Sigmoid colon (tissue), 7 donors: ENCODE measurements at places on chromosomes 3 and 15.
A peak's percentile ranks its signal among the peaks of the same experiment; 100 is the strongest.

- DNase-seq, result no peak
Measured at GRCh38 chr15:90219421-90220141, 14.2 kb downstream of the CIB1 start.

- DNase-seq, result no peak
Measured at GRCh38 chr3:186287711-186288110, 74.3 kb downstream of the DGKG start.

DNA sequence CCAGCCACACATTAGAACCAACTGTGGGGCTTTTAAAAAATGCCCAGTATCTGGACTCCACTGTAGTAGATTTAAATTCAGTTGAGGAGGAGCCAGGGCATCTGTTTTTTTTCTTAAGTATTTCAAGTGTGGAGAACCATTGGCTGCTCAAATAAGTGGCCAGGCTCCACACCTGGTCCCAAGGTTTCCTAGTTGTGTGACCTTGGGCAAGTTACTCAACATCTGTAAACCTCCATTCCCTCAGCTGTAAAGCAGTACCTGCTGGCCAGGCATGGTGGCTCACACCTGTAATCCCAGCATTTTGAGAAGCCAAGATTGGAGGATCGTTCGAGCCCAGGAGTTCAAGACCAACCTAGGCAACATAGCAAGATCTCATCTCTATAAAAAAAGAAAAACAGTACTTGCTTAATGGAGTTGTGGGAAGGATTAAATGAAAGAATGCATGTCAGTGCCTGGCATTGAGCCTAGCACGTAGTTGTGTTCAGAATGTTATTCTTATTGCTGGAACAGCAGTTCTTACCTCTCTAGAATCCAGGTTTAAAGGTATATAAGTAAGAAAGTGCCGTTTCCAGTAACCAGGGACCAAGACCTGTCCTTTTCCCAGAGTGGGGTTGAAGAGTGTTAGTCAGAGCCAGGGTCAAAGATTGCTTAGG is 2.0 kb downstream of the PPP1R14D start:
- no peak for DNase-seq

DNA sequence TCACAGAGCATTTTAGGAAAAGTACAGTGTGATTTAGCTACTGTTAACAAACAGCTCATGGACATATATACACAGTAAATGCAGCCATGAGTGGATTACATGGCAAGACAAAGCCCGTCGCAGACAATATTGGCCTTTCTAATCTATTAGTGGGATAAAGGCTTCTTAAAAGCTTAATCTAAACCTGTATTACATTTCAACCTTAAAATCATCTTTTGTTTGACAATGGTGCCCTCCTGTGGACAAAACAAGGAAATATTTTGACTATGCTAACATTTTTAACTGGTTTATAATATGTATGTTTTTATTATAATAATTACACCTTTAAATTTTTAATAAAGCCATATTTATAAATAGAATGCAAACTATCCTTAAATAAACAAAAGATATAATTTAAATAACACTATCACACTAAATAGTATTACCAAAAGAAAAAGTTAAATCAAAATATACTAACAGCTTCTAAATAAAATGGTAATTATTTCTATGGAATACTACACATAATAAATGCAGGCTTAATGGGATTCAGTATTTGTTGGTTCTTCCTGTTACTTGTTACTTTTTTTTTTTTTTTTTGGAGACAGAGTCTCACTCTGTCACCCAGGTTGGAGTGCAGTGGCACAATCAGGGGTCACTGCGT is 38.6 kb downstream of the TAFA4 start:
- no peak for DNase-seq

DNA sequence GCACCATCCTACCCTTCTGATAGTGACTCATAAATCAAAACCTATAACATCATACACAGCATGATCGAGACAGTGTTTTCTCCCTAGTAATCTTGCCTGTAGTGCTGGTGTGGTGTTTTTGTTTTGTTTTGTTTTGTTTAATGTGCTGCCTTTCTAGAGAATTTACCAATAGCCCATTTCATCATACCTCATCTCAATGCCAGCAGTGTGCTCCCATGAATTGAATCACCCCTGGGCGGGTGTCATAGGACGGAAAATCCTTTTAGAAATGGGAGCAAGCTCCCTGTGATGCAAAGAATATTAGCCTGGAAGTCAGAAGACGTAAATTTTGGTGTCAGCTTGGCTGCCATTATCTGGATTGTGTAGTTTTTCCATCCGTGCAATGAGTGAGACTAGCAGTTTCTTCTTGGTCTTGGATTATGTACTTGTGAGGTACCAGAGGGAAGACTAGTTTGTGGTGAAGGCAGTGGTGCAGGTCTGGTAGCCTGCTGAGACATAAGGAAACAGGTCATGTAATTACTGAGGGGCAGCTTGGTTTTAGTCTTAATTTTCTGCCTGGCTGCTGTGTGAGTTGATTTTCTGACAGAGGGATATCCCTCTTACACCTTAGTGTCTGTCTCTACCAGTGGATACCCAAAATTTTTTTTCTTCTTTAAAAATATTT is 29.9 kb downstream of the IGSF10 start:
- DNase-seq, result no peak

- no peak for DNase-seq
Measured at GRCh38 chr15:86885616-86886015, 805.9 kb downstream of the AGBL1 start.

- peak; percentile 84 for DNase-seq
Measured at GRCh38 chr3:188948281-188948996, 223.3 kb upstream of the TPRG1 start.

- no peak for DNase-seq
Measured at GRCh38 chr3:16136055-16136454, 38.4 kb upstream of the GALNT15 start.

DNA sequence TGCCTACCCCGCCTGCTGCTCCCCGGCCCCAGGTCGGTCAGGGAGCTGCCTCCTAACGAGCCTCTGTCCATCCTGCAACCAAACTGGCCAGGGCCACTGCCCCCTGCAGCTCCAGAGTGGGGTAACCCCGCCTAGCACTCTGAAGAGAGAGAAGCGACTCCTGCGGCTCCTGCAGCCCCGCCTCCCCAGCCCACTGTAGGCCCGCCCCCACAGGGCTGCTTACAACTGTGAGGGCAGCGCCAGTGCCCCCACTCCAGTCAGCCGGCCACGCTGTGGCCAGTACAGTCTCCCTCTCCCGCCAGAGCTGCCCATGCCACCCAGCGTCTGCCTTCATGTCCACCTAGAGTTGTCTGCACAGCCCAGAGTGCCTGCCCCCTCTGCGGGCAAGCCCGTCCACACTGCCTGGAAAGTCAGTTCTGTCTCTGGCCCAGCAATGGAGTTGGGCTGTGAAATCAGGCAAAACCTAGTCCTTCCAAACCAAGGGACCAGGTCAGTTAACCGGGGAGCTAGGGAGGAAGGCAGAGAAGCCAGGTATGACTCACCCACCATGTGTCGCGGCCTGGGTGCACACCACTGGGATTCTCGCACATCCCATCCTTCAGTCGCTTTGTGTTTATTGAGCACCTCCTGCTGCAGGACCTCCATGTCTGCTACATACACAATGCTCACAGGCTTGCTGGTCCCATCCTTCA is 2.4 kb downstream of the UCN2 start:
- peak; percentile 88 for DNase-seq

- peak; percentile 88 for DNase-seq
Measured at GRCh38 chr3:48503401-48504050, 448 bp downstream of the SHISA5 start.

GRCh38 chr15:41048397-41048796 is 67.7 kb downstream of the INO80 start:
- DNase-seq, result no peak

DNA sequence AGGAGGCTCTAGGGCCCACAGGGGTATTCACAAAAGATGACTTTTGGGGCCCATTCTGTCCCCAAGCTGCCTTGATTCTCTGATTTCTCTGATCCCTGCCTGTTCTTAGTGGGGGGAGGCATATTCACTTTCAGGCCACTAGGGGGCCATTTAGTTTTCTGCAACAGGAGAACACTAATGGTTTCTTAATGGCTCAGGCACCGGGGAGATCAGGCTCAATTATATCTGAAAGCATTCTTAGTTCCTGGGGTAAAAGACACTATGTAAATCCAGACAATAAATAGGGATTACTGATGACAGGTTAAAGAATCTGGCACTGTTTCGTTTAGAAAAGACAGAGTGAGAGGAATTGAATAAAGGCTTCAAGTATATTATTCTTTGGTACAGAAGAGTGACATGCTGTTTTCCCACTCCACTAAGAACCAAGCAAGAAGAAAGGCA is 2.5 kb upstream of the INAFM2 start:
- DNase-seq, result peak; percentile 79

DNA sequence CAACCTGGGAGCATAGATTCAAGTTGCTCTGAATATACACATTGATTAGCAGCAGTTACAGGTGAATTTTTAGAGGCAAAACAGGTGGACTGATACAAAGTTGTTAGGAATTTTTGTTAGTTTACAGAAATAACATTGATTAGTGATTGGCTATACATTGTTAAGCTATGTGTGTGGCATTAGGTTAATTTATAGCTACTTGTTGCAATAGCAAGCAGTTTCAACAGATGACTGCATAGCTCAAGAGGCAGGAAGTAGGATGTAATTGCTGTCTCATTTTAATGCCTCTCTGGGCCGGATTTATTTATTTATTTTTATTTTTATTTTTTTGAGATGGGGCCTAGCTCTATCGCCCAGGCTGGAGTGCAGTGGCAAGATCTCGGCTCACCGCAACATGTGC is 99.7 kb downstream of the TCF12 start:
- no peak for DNase-seq

DNA sequence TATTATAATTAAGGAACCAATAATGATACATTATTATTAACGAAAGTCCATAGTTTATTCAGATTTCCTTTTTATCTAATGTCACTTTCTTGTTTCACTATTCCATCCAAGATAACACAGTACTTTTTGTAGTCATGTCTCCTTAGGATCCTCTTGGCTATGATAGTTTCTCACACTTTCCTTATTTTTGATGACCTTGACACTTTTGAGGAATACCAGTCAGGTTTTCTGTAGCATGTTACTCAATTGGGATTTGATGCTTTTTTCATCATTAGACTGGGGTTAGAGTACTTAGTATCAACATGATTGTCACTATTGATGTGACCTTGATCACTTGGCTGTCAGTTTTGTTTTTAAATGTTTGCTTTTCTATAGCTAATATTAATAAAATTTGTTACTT is 33.0 kb upstream of the MGA start:
- DNase-seq, result no peak

DNA sequence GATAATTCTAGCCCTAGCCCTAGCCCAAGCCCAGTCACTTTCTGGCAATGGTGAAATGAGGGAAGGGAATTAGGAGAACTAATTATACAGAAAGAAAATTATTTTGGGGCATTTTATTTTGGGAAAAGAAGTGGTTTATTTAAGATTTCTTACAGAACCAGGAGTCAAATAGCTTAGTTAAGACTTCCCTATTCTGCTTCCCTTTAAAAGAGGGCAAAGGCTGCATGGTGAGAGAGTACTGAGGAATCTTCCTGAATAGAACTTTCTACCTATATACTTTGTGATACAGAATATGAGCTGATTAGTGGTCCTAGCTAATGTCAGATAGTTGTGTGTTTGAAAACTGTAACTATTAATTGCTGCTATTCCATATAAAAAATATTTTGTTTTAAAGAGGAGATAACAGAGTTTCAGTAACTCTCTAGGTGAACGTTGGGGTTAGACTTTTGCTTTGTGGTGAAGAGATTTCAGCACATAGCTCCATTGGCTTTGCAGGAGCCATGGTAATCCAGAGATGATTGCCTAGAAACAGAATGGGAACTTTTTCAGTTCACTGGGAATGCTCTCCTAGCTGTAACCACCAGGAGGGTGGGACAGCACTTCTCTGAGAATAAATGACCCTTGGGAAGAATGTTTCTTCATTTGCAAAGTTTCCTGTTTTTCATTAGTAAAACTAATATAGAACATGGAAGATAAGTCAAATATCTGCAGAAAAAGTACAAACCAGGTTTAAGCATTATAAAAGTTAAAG is 5.3 kb upstream of the GCSAM start:
- no peak for DNase-seq

DNA sequence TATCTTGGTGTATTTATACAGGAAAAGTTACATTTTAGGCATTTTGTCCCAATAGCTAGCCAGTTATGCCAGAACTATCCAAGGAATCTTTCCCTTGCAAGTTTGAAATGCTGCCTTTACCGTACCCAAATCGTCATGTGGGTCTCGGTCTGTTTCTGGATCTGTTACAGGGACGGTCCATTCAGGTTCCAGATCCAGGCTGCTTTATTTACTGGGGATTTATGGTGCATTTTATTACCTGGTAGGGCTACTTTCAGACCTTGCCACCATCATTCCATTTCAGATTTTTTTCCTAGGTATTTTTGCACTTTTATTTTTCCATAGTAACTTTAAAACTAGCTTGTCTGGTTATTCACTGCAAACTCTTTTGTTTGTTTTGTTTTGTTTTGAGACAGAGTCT is 186.5 kb downstream of the NSMCE3 start:
- no peak for DNase-seq

GRCh38 chr3:20822251-20822650 is 636.2 kb upstream of the SGO1 start:
- no peak for DNase-seq

DNA sequence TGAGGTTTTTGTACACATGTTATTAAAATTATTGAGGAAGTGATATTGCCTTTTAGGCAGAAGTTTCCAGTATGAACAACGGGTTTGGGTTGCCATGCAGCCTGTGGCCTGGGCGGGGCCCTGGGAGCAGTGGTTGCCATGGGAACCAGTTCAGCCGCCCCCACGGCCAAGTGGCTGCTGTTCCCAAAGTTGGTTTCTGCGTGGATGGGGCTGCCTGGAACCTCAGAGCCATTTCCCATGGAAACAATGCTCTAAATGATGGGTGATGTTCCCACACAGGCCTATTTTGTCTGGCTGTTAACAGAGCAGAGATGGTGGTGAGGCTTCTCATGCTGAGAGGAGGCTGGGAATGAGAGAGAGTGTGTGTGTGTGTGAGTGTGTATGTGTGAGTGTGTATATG is 19.5 kb downstream of the MRAS start:
- DNase-seq, result peak; percentile 72

GRCh38 chr3:33826206-33826605 is 27.8 kb downstream of the PDCD6IP start:
- DNase-seq, result no peak

GRCh38 chr3:157836022-157836421 is 270.2 kb downstream of the SHOX2 start:
- no peak for DNase-seq

DNA sequence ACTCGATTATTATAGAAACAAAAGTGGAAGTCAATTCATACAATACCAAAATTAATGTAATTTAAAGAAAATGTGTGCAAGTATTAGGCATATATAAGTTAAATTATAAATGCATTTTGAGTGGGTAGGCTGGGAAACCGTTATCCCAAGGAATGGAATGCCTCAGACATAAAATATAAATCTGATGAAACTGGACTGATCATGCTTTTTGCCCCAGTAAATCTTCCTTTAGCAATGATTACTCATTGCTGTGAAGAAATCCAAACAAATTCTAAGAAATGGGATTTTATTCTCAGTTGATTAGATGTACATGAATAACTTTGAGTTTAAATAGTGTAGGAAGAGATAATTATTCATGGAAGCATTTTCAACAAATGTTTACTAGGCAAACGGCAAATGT is 185.5 kb upstream of the KCNMB2 start:
- no peak for DNase-seq
